ENCODE measurements at places on chromosomes 16 and 17. TPM values are rescaled to one million over a fixed set of nuclear protein-coding genes. Genes with fewer than 3 reads are reported as not detected.

DNA sequence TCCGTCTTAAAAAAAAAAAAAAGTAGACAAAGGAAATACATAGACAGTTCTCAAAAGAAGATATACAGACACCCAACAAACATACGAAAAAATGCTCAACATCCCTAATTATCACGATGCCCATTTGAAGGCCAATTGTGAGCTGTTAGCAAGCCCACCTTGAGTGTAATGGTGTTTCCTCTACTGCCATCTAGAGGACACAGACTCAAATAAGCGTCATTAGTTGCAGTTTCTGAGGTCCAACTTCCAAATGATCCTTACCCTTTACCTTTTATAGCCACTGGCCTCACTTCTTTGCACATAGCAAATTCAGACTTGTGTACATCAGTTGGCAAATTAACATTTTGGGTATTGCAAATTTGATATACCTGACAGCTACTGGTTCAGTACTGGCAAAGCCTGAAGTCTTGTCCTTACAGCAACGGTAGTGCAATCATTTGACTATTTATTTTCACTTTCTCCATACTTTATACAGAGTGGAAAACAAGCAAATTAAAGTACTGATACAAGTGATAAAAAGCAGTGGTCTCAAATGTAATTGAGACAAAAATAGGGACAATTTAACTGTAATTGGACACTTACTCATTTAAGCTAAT is 536.3 kb upstream of the EEF2KMT start:
- no peak for DNase-seq

DNAJA3 gene
- polyA plus RNA-seq: 54.6 TPM

VMO1 gene
- polyA plus RNA-seq: not detected

GP1BA gene
- polyA plus RNA-seq: not detected

DNA sequence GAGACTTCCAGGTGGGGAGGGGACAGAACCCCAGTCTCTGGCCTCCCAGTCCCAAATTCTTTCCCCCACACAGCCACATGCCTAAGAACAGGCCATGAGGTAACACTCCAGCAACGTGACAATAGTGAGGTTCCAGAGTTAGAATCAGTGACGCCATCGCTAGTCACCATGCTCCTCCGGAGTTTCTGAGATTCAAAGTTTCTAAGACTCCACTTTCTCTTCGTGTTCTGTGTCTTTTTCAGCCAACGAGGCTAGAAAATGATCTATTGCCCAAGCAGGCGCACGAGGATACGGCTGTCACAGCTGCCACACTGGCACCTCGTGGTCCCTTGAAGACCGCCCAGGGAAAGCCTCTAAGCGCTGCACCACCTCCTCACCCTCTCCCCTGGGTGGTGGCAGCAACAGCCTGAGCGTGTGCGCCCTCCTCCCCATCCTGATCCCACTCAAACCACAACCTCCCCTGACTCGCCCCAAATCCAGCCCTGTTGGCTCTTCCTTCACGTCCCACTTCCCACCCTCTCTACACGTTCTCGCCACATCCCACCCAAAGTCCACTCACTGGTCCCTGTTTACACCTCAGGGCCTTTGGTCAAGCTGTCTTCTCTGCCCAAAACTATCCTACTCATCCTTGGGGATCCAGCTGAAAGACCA is 1.0 kb downstream of the MCRIP1 start:
- no peak for DNase-seq

DNA sequence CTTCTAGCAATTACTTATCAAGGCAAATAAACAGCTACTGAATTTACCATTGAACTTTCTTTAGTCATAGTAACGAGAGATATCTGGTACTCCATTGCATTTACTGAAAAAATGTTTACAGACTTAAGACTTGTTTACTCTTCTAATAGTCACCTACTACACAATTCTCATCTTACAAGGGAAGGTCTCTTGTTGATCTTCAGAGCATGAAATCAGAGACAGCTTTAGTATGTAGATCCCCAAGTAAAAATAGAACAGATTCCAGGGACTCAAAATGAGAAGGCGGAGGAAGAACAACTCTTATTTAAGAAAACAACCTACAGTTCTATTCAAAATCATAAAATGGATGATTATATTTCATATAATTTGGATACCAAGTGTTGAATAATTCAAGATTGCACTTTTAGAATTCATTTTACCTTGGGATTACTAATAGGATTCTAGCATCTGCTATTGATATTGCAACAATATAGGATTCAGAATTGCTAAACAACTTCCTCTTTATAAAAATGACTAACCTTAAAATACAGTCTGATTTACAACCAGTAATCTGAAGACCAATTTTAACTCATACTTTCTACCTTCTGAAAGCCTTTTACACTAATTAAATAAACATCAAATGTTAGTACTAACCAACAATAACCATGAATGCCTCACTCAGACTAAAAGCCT is 20.8 kb downstream of the UBE2G1 start:
- no peak for DNase-seq

DNA sequence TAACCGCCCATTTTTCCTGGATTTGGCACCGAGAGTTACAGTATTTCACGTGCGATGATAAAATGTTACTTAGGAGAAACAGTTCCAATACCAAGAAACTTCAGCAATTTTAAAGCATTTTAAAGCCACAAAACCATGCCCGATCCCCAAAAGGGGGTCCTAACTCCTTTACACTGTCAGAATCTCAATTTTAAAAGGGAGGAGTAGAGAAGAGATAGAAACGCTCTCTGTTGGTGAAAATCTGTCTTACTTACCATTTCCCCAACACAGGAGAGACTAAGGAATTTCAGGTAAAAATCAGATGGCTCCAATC is 526 bp upstream of the RNASEK start:
- DNase-seq: no peak

AATK gene
- 0.16 TPM for polyA plus RNA-seq

CCDC154 gene
- not detected for polyA plus RNA-seq

DNA sequence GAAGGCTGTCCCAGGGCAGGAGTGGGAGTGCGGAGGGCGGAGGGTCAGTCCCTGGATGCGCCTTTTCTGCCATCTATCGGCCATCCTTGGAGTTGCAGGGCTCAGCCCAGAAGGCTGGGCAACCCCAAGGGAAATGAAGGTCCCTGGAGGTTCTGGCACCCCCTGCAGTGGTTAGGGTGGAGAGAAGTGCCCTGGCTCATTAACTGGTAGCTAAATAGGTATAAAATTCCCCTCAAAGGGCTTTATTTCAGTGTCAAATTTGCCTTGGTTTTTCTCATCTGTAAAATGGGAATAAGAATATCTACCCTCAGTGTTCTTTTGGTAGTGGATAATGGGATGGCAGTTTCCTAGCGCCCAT is 22.4 kb downstream of the C17orf75 start:
- no peak for DNase-seq

GRCh38 chr17:79950751-79951150 is 84.9 kb downstream of the TBC1D16 start:
- no peak for DNase-seq

DNA sequence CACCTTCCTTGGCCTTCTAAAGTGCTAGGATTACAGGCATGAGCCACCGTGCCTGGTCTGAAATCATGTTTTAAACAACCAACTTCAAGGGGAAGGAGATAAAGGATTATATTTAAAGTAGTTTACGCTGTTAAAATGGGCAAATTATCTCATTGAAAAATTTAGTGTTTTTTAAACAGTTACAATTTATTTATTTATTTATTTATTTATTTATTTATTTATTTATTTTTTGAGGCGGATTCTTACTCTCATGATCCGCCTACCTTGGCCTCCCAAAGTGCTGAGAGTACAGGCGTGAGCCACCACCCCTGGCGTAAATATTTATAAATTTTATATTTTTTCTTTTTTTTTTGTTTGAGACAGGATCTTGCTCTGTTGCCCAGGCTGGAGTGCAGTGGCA is 22.2 kb downstream of the CDK12 start:
- DNase-seq: no peak

- no peak for DNase-seq
These were observed 13.1 kb downstream of the SLC38A8 start for GRCh38 chr16:84029297-84030047.

KRTAP4-3 gene
- not detected for polyA plus RNA-seq

DNA sequence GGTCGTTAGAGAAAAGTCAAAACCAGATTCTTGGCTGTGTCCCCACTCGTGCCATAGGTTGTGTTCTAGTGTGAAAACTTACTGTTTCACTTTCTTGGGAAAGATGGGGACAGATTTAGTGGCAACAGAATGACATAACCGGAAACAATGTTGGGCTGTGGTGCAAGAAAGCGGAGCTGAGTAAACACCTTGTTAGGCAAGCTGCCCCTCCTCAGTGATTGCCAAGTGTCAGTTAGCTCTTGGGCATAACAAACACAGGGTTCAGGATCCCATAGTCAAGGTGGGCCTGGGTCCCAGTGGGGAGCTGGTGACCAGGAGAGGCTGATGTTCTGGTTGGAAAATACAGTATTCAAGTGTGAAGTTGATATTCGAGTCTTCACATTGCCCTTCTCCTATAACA is 15.4 kb downstream of the UBN1 start:
- no peak for DNase-seq

DNA sequence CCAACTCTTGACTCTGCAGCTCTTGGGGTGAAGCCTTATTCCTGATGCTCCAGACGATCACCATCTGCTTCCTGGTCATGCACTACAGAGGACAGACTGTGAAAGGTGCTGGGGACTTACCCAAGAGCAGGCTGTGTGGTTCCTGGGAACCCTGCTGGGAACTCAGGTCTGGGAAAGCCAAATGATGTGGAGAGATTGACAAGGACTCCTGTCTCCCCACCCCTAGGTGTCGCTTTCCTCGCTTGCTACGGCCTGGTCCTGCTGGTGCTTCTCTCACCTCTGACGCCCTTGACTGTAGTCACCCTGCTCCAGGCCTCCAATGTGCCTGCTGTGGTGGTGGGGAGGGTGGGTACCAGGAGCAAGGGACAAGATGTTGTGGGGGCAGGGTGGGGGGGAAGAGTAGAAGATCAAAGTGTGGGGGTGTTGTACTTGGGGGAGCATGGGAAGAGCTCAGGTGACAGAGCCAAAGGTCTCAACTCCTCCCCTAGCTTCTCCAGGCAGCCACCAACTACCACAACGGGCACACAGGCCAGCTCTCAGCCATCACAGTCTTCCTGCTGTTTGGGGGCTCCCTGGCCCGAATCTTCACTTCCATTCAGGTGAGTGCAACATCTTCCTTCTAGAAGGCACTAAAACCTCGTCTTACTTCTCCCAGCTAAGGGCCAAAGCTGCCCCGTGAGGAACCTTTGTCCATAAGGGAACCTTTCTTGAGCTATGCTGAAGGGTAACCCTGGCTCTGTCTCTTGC is 3.0 kb downstream of the SOX15 start:
- DNase-seq: no peak

DNA sequence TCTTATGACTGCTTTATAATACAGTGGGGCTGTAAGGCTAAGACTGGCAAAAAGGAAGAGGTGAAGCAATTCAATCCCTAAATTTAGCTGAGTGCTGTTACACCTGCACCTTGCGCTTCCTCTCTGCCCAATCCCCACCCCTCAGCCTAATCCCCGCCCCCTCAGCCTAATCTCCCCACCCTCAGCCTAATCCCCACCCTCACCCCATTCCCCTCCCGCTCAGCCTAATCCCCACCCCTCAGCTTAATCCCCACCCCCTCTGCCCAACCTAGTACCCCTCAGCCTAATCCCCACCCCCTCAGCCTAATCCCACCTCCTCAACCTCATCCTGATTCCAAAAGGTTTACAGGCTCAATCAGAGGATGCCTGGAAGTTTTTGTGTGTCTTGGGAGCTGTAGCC is 155.5 kb downstream of the PMP22 start:
- no peak for DNase-seq

PRR35 gene
- not detected for polyA plus RNA-seq

KRTAP16-1 gene
- not detected for polyA plus RNA-seq

DNA sequence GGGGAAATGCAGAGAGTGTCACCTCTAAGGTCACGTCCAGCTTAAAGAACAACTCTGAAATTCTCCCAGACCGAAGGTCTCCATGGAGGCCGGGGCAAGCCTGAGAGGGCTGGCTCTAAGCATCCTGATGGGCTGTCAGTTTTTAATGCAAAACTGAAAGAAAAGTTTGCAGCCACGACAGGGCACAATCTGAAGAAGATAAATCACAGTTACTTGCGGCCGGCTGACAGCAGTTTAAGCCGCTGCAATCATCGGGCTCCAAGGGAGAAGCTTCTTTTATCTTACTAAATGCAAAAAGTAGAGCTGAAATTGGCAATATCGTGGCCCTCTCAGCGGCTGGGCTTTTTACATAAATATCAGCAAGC is 168.8 kb downstream of the CYLD start:
- no peak for DNase-seq

ABCC12 gene
- polyA plus RNA-seq: not detected

DNA sequence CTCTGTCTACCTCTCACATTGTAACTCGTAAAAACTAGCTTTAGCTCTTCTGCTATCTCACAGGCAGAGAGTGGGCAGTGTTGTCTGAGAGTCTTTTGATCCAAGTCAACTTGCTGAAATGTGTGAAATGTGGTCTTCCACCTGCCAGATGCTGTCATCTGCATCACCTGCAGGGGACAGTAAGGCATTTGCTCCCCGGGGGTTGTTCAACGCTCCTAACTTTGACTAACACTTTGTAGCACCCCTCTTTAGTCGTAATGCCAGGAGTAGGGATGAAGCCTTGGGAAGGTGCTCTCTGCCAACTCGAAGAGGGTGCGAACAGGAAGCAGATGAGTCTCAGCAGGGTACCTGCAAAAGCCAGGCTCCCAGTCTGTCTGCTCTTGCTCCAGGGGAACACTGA is 36.1 kb downstream of the SNX11 start:
- no peak for DNase-seq

CLEC18B gene
- polyA plus RNA-seq: 0.46 TPM

- no peak for DNase-seq
These were observed 35.3 kb downstream of the HIC1 start for GRCh38 chr17:2090210-2090641.

DNA sequence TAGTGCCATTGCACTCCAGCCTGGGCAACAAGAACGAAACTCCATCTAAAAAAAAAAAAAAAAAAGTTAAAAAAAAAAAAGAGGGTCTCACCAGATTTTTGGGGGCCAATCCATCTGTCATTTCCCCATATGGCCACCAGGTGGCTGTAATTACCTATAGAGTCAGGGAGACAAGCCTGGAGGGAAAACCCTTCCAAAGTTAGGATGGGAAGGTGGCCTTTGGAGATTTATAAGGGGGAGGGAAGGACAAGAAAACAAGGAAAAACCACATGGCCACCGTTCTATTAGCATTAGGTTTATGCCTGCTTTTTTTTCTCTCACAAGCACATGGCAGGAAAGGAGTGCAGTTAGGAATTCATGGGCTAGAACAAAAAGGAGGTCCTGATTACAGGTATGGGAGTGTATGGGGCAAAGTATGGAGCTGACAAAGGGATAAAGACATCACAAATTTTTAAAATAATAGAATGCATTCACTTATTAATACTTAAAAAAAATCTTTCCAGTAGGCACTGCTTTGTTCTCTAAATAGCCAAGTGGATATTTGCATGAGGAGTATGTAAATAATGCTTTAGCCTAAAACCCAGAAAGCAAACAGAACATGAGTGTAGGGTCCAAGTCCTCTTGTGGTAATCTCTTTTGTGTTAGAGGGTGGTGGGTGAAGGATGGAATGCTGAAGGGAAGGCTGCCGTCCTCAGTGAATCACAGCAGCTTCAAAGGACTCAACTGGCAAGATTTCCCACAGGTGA is 5.1 kb downstream of the CYB5D1 start:
- DNase-seq: no peak

DNA sequence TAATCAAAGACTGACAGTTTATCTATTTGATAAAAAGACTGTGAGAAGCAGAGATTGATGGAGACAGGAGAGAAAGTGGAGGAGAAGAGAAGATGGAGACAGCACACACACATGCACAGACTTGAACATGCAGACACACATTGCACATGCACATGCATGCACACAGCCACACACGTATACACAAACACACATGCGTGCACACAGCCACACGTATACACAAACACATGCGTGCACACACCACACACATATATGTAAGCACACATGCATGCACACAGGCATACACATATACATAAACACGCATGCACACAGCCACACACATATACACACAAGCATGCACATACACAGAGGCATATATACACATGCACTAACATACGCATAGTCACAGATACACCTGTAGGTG is 313.4 kb downstream of the HAPSTR1 start:
- DNase-seq: no peak

Measured in keratinocyte (primary cell).